ENCODE measurements at places on chromosomes 2 and 18.

GRCh38 chr2:175007510-175007909 is 2.3 kb upstream of the CHN1 start:
- no peak for DNase-seq

DNA sequence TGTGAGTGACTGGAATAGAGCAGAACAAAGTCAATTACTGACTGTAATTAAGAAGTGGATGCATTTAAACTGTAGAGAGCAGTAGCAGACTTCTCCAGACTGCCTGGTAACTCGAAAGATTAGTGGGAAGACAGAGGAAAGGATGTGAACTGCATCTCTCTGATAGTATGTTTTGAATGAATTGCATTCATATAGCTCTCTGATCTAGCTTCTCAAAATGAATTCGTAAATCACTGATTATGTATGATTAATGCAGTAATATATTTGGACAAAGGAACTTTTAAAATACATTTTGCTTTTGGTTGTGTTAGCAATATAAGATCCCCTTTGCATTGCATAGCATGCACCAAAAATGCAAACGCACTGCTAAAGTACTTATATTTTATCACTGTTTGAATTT is 304.0 kb downstream of the ARHGAP15 start:
- peak; percentile 32 for DNase-seq

DNA sequence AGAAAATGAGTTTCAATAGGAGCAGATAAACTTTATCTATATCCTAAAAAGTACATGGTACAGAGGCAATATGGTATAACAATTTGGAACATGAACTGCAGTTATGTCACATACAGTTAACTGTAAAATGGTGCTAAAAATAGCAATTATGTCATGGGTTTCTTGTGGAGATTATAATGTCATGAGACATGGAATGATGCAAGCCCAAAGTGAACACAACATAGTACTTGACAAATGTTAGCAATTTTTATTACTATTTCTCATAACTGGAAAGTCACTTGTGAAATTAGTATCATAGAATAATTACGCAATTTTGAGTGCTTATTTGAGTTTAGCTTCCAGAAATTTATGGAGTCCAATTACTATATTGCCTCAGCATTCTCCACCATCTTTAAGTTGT is 1263.4 kb downstream of the DSC3 start:
- DNase-seq: peak; percentile 1

GRCh38 chr2:240424341-240425235 is 10.9 kb upstream of the GPC1 start:
- no peak for DNase-seq

GRCh38 chr2:39504790-39505335 is 67.8 kb upstream of the MAP4K3 start:
- peak; percentile 87 for DNase-seq

DNA sequence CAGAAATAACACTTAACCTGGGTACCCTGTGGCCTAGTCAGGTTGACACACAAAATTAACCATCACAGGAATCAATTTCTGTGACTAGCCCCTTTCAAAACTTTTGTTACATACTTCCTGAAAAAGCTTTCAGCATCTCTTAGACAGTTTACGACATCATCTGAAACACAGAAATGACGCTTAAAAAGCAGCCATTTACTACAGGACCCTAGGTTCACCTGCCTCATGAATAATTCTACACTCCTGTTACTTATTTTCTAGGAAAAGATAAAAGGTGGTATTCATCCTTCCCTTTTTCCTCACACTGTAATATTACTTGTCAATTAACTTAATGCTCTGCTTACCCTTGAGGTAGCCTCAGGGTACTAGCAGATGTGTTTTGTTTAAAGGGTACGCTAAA is 388.4 kb downstream of the IRS1 start:
- no peak for DNase-seq

GRCh38 chr2:204472375-204472774 is 72.9 kb upstream of the PARD3B start:
- DNase-seq: no peak

DNA sequence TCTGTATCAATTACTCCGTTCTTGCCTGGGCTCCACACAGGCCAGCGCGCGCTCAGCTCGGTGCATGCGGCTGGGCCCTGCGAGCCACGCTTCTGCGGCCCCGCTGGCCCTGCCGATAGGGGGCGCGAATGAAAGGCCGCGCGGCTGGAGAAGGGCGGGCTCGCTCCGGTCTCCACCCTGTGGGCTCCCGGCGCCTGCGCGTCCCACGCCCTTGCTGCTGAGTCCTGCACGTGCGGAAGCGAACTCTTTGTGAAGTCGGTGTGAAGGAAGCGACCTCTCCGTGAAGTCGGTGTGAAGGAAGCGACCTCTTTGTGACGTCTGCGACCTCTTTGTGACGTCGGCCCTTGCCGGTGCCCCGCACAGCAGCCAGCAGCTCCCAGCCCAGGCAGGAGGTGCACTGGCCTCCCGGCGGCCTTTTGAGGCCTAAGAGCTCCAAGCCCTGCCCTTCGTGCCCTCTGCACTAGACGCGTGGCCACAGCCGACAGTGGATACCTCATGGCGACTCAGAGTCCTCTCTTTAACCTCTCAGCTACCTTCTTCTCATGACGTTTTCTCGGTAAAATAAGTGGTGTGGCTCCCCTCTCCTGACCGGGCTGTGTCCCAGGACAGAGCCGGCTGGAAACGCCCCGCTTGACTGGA is 391.9 kb upstream of the RAB6C start:
- DNase-seq: no peak

- DNase-seq: peak; percentile 38
These were observed 274.9 kb upstream of the FANCL start for GRCh38 chr2:58515827-58516573.

- no peak for DNase-seq
These were observed 5.3 kb upstream of the STAMBP start for GRCh38 chr2:73823416-73823815.

All from fibroblast of skin of right biceps (primary cell).